ENCODE measurements at places on chromosomes 1 and 21. TPM values are rescaled to one million over a fixed set of nuclear protein-coding genes. Genes with fewer than 3 reads are reported as not detected.

DNA sequence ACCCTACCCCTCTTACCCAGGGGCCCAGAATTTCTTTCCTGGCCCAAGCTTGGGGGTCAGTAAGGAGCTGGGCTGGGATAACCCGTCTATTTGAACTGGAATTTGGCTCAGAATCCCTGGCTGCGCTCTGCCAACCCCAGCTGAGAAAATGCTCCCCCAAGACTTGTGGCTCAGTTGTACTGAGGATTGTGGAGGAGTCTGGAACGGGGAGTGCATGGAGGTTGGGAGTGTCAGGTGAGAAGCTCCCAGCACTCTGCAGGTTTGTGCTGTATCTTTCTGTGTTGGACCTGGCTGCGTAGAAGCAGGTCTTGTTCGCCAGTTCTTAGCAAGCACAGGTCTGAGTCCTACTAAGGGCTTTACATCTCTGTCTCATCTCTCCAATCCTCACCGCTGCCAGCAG lies 1.6 kb downstream of the TCEA3 start:
- H3K27ac ChIP-seq = peak overlapping the region; percentile 81
- DNase-seq = no peak
- no peaks in the 10 kb centered on the region for H3K27me3 ChIP-seq
- H3K36me3 ChIP-seq = no peaks in the 10 kb centered on the region
- H3K4me3 ChIP-seq = peak overlapping the region; percentile 94
- H3K4me1 ChIP-seq = peaks cover 24% of the 10 kb centered on the region

DNA sequence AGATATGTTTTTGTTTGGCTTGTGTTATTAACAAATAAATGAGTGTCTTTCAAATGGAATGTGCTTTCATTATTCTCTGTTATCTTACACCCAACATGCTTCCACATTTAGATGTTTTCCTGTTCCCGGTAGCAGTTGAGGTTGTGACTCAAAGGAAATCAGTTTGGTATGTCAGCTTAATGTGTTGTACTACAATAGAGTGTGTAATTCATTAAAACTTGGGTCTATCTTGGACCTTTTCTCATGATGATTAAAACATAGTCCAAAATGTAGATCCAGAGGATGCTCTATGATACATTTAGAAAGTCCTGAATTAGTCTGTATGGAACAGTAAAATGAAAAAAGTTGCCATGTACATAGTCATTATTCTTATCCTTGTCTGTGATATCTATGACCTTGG lies 26.7 kb downstream of the RTCA start:
- DNase-seq = no peak
- H3K4me1 ChIP-seq = no peaks in the 10 kb centered on the region
- H3K4me3 ChIP-seq = no peak overlapping the region
- H3K36me3 ChIP-seq = peaks cover 12% of the 10 kb centered on the region

- peak overlapping the region; percentile 93 for H3K27ac ChIP-seq
- DNase-seq = no peak
- no peaks in the 10 kb centered on the region for H3K36me3 ChIP-seq
- H3K4me1 ChIP-seq = peaks cover 28% of the 10 kb centered on the region
Measured at GRCh38 chr1:27504588-27505419, 14.8 kb upstream of the WASF2 start.

- H3K36me3 ChIP-seq = no peaks in the 10 kb centered on the region
- peak overlapping the region; percentile 94 for H3K4me3 ChIP-seq
- H3K27me3 ChIP-seq = no peaks in the 10 kb centered on the region
- no peak for DNase-seq
Measured at GRCh38 chr1:83996191-83996590, 2.7 kb downstream of the TTLL7 start.

- H3K27me3 ChIP-seq = no peaks in the 10 kb centered on the region
- no peak overlapping the region for H3K4me3 ChIP-seq
- DNase-seq = no peak
- peaks cover 22% of the 10 kb centered on the region for H3K4me1 ChIP-seq
- no peaks in the 10 kb centered on the region for H3K36me3 ChIP-seq
Measured at GRCh38 chr1:47894410-47895278, 102.5 kb downstream of the TRABD2B start.

Gene SLC9C2
- total RNA-seq = not detected

Gene FCGR1A
- total RNA-seq = 15.8 TPM

Measured in thoracic aorta (tissue), 2 donors.